ENCODE measurements at places on chromosomes 13 and 19.

GRCh38 chr19:14954071-14954655, 12.9 kb downstream of the OR7C2 start:
- DNase-seq: no peak

GRCh38 chr13:83024232-83024631, 858.0 kb downstream of the SLITRK1 start:
- no peak for DNase-seq

GRCh38 chr13:114248011-114248410, 13.3 kb downstream of the CDC16 start:
- no peak for DNase-seq

- peak; percentile 49 for DNase-seq
Measured at GRCh38 chr13:100646030-100646673, 28.4 kb downstream of the TMTC4 start.

DNA sequence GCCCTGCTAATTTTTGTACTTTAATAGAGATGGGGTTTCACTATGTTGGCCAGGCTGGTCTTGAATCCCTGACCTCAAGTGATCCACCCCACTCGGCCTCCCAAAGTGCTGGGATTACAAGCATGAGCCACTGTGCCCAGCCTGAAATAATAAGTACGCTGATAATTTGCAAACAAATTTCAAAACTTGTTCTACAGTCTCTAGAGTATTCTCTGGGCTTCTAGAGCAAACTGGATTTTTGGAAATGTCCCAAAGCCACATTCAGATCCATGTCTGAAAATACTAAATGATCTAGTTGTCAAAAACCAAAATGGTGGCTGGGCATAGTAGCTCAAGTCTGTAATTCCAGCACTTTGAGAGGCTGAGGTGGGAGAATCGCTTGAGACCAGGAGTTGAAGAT, 39.9 kb upstream of the PSPC1 start:
- no peak for DNase-seq

- no peak for DNase-seq
Measured at GRCh38 chr13:113186061-113186900, 22.2 kb downstream of the PCID2 start.

GRCh38 chr13:46795321-46795720, 1.6 kb downstream of the ESD start:
- no peak for DNase-seq

DNA sequence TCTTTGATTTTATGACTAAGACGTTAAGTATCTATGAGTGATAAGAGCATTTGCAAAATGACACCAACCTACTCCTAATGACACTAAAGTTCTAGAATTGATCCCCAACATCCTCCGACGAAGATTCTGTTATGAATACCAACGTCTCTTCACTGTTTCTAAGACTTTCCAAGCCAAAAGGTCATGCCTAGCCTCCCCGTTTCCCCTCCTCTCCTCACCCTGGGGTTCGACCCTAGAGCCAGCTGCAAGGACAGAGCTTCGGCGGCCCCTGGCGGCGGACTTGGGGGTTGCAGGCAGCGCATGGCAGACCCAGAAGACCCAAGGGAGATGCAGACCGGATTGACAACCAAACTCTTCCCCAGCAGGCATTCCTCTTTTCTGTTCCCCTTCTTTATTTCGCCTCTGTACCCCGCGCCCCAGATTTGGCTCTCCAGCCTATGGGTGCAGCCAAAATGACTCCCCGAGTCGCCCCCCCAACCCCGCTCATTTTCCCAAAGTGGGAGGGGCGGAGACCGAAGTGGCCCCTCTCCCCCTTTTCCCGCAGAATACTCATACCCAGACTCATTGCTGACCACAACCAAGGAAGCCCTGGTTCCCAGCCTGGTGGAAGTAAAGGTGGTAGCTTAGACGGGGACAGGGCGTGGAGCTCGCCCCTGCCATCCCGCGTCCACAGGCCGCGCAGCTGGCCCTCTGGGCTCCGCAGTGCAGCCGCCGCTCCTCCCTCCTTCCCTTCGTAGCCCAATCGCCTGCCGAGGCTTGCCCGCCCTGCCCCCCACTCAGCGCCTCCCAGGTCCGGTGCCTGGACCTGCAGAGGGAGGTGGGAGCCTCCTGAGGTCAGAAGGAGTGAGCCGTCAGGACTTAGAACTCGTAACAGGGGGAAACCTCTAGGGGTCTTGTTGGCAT, 4.1 kb upstream of the EML2 start:
- peak; percentile 58 for DNase-seq

GRCh38 chr19:47794526-47794925, 9.8 kb downstream of the TPRX1 start:
- no peak for DNase-seq

- DNase-seq: no peak
Measured at GRCh38 chr13:23752111-23753001, 136.8 kb downstream of the MIPEP start.

GRCh38 chr19:6551607-6552450, 21.0 kb downstream of the TNFSF9 start:
- no peak for DNase-seq

- DNase-seq: no peak
Measured at GRCh38 chr19:16462757-16463250, 9.0 kb downstream of the EPS15L1 start.

- no peak for DNase-seq
Measured at GRCh38 chr13:27667946-27668345, 46.3 kb downstream of the POLR1D start.

DNA sequence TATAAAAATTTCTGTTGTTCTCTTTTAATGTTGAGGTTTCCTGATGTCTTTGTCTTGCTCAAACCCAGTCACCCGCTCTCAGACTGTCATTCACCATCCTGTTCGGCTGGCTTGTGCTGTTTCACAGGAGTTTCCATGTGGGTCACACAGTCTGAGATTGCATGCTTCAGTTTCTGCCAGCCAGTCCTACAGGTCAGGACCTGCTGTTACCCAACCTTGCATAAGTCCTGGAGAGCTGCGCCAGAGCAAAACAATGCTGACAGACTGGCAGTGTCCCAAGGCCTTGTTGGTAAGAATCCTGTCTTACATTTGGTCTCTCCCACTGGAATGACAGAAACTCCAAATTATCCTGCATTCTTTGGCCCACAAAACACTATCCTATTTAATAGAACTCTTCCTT, 340.0 kb upstream of the SLITRK5 start:
- DNase-seq: no peak

- DNase-seq: no peak
Measured at GRCh38 chr19:29804493-29804892, 7.3 kb upstream of the CCNE1 start.

- DNase-seq: no peak
Measured at GRCh38 chr13:52345048-52345447, 60.9 kb downstream of the THSD1 start.

- DNase-seq: no peak
Measured at GRCh38 chr13:25702386-25702785, 330.6 kb downstream of the ATP8A2 start.

DNA sequence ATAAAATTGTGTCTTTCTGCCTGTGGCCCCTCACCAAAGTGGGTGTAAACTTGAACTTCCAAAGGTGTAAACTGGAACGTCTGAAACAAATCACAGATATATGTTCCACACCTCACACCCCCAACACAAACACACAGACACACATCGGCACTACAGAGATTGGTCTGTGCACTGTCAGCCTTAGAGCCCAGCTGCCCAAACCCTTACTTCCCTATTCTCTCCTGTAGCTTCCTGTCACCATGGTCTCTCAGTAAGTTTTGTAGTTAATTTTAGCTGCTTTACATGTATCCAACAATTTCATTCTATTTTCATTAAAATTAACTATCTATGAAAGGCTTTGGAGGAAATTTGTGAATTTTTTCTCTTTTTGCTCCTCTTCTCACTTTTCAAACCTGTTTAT, 5.4 kb downstream of the TM9SF2 start:
- DNase-seq: no peak

DNA sequence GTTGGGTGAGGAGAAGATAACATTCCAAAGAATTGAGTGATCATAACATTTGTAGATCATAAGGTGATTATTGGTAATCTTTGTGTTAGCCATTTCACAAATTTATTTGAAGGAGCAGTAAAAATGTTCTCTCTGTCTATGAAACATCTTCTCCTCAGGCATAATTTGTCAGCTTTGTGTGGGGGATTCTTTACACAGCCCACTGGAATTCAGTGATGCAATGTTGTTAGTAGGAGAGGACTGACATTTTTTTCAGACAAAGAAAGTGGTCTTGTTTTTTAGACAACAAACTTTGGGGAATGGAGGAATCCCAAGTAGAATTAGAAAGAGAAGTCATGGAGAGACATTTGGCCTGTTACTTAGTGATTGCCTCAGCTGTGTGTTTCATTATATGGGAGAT, 100.3 kb downstream of the ITGBL1 start:
- DNase-seq: no peak

- DNase-seq: no peak
Measured at GRCh38 chr13:100480676-100481075, 107.9 kb downstream of the GGACT start.

GRCh38 chr19:16027528-16027927, 48.8 kb upstream of the TPM4 start:
- DNase-seq: no peak
